ENCODE measurements at places on chromosomes 12 and 14.

GRCh38 chr14:64998455-64998931 lies 11.8 kb downstream of the FNTB start:
- DNase-seq, result no peak

GRCh38 chr12:80313209-80313608 lies 130.8 kb upstream of the PTPRQ start:
- DNase-seq, result no peak

GRCh38 chr12:92581604-92582003 lies 121.2 kb upstream of the PLEKHG7 start:
- DNase-seq, result no peak

- no peak for DNase-seq
Observed at GRCh38 chr14:49947506-49947905, 54.6 kb downstream of the ARF6 start.

GRCh38 chr12:7374423-7375144 lies 69.4 kb downstream of the CD163L1 start:
- peak; percentile 16 for DNase-seq

DNA sequence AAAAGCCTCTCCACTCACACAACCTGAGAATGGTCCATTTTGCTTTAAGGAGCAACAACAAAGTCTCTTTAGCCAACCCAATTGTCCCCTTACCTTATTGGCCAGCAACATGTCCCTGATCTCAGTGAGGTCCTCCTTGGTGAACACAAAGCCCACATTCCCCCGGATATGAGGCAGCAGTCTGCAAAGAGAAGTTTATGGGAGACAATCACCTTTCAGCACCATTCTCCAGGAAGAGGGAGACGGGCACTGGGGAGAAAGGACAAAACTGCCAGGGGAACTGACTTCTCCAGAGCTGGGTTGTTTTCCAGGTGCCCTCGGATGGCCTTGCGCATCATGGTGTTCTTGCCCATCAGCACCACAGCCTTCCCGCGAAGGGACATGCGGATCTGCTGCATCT lies 1.9 kb downstream of the RPLP0 start:
- DNase-seq, result no peak

DNA sequence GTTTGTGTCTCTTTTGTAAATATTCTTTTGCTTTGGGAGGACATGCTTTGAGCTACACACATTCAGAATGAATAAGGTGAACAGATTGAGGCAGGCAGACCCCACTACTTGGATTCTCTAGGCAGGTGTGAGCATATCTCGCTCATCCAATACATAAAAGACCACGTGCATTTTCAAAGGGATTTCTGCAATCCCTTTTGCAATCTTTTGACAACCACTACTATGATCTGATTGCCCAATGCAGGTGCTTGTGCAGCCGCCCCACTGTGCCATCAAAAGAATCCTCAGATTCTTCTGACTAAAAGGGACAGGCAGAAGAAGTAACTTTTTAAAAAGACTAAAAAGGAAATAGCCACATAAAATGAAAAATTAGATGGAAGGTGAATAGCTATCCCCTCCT lies 341.4 kb downstream of the BMP4 start:
- DNase-seq, result no peak

- DNase-seq, result no peak
Observed at GRCh38 chr12:126347421-126347820, 1282.2 kb downstream of the AACS start.

DNA sequence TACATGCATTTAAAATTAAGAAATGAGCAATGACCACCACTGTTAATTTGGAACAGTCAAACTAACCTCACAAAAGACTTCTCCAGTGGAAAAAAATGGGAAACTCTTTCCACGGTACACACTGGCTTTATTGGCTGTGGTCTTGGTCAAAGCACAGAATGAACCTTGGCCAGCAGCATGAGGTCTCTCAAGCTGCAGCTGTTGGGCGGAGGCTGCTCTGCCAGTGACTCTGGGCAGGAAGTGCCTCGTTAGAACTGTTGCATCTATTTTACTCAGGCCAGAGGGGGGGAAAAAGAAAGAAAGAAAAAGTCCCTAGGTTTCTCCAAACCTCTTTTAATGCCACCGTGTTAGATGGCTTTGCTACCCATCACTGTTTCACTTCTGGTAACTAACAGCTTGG lies 279.8 kb upstream of the DIO2 start:
- no peak for DNase-seq

DNA sequence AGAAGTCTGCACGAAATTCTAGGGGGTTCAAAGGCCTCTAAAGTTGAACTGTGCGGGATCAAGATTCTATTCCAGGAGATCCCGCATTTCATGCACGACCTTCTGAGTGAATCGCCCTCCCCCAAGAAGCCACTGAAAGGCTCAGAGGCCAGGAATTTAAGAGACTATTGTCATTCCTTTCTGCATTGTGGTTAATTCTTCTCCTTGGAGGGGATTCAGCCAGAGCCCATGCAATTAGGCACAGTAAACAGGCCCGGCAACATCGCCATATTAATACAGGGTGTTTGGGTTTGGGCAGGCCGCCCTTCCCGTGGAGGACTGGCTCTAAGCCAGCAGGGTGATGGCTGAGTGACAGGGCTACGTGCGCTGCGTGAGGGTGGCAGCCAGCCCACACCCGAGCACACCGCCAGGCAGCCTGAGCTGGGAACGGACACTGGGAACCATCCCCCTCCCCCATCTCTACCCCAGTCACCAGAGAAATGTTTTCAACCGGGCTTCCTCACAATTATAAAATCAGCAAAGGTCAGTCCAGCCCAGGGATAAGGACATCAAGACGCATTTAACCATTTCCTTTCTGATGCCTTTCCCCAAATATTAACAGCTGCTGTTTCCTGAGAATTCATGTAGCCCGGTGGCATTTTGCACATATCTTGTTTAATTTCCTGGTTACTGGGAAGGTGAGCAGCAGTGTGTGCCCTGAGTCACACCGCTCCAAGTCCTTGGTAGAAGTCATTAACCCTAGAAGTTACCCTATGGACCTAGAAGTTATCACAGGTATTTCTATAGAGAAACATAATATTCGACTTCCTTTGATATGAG lies 12.5 kb downstream of the EGLN3 start:
- DNase-seq, result no peak

GRCh38 chr12:47234576-47235141 lies 154.9 kb upstream of the AMIGO2 start:
- no peak for DNase-seq

DNA sequence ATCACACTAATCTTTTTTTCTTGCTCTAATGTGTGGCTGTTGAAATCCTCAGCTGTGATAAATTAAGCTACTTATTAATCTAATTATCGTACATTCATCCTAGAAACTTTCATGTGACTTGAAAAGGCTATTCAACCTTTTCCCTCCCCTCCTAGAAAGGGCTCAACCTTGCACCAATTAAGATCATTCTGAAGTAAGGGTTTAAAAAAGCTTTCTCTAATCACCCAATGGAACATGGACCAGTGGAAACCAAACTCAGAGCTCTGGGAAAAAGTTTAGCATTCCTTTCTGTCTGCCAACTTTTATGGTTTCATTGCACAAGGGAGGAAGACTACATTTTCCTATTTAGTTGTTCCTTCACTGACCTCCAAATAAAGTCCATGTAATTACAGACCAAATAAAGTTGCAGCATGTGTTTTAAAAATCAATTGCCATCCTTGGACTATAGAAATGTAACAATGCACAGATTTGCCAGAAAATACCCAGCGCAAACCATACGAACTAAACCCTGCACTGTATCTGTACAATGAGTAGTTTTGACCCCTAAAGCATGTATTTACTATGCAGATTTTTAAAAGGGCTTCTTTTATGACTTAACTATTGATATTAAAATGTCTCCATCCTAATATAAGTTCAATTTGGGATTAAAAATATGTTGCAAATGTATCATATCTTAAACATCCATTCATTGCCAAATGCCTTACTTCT lies 142.6 kb upstream of the OTX2 start:
- no peak for DNase-seq

DNA sequence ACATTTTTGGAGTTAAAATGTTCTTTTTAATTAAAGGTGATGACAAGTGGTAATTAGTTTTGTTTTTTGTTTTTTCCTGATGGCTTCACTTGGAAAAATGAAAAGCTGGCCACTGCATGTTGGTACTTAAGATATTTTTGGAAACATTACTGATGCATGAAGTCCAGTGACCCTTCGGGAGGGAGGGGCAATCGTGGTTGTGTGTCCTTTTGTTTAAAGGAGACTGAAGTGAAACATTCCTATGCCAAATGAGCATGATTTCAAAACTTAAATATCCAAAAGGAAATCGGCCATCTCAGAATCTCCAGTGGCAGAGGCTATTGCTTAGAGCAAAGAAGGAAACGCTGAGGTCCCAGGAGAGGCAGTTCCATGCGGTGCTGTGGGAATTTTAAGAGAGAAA lies 20.1 kb downstream of the LTBP2 start:
- no peak for DNase-seq

All from CD4-positive, alpha-beta T cell treated with Interferon alpha-2 for 1 hour (primary cell).